ENCODE measurements at places on chromosomes 4 and X. TPM values are rescaled to one million over a fixed set of nuclear protein-coding genes. Genes with fewer than 3 reads are reported as not detected.

DNA sequence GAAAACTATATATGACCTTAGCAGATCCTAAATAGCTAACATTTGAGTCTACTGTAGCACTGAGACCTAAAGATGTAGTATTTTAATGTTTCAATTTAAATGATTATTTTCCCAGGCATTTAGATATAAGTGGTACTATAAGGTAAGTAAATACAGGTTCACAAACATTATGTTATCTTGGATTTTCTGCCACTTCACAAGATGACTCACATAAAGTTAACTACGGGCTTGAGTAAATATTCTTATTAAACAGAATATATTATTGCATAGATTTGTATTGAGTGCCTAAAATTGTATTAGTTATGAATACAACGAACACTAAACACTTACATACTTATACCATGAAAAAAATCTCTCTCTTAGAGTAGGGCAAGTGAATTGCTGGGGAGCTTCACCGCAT, 34.2 kb upstream of the VCX3B start:
- DNase-seq: no peak

- DNase-seq: no peak
Observed at GRCh38 chr4:20364969-20365368, 113.3 kb downstream of the SLIT2 start.

DNA sequence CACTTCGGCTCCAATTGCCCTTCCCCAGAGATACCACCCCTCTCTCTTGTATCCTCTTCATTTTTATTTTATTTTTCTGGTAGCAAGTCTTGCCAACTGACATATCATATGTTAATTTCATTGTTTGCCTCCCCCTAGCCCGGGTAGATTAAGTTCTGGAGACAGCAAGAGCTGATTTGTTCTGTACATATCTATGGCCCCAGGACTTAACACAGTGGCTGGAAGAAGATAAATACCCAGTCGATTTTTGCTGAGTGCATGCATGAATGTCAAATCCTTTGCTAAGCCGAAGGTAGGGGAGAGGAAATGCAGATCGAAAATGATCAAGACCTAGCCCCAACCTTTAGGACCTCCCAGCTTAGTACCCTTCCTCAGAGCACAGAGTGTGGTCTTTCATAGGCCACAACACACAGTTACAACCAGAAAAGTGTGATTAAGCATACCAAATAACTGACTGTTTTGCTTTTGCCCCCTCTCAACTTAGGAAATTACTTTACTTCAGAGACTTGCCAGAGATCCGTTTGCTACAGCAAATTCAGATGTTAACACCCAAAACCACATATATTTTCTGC, 58.7 kb upstream of the KLF3 start:
- no peak for DNase-seq

DNA sequence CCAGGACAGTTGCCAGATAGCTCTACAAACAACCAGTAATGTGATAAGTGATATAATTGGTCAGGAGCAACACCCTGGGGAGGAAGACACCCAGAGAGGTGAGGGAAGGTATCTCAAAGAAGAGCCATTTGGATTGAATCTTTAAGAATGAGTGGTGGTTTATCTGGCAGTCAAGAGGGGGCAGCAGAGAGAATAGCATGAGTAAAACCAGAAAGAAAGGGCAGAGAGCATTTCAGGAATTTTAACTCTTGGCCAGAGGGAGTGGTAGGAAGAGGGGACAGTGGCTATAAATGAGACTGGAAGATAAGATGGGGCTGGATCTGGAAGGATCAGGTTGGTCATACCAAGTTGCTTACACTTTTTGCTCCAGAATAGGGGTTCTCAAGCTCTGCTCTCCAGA, 5.9 kb upstream of the SEPTIN6 start:
- DNase-seq: no peak

DNA sequence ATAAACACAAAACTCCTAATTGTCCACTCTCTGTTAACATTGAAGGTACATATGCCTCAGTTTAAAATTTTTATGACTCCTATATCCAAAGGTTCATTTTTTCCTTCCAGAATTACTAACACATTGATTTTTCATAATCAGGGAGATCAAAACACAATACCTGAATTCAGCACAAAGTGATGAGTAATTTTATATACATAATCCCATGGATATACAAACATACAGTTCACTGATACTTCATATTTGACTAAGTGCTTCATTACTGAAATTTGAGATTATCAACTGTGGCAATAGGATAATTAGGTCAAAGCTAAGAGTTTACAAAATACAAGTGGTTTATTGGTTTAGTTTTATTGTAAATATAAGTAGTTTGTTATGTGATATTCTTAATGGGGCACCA, 176.2 kb upstream of the PRPS2 start:
- no peak for DNase-seq

The OCIAD1 gene
- total RNA-seq: 132 TPM

The MTCP1 gene
- 13.5 TPM for total RNA-seq

The ABCG2 gene
- total RNA-seq: 0.08 TPM

The PF4V1 gene
- total RNA-seq: not detected

The TMEM31 gene
- total RNA-seq: not detected

The VSIG4 gene
- not detected for total RNA-seq
